ENCODE measurements at places on chromosomes 7 and 10.

GRCh38 chr10:4509405-4509804, 316.6 kb upstream of the AKR1E2 start:
- no peak for DNase-seq

- DNase-seq, result no peak
Measured at GRCh38 chr10:19431622-19432351, 383.2 kb downstream of the MALRD1 start.

DNA sequence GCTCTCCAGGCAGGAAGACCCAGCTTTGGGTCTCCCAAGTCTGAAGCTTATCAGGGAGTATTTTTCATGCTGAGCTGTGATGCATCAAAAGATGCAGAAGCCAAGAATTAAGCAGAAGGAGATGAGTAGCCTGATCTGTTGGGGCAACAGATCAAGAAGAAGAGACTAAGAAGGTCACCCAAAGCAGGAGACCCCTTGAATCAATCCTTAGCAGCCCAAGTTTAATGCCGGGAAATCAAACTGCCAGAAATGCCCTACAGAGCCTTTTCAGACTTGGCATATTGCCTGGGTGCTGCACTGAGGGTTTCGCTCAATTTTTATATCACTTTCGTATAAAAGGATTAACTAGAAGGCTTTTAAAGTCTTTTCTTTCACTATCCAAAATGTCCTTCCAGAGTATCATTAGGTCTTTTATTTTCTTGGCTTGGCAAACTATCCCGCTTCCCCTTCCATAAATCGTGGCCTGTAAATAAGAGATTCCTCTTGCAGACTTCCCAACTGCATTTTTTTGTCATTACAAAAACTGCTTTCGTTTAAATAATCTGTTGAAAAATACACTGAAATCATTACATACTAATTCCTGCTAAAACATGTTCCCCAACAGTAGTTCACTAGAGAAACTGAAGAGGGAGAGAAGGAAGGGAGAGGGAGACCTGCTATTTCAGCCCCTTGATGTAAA, 49.0 kb upstream of the STK17A start:
- DNase-seq, result no peak

DNA sequence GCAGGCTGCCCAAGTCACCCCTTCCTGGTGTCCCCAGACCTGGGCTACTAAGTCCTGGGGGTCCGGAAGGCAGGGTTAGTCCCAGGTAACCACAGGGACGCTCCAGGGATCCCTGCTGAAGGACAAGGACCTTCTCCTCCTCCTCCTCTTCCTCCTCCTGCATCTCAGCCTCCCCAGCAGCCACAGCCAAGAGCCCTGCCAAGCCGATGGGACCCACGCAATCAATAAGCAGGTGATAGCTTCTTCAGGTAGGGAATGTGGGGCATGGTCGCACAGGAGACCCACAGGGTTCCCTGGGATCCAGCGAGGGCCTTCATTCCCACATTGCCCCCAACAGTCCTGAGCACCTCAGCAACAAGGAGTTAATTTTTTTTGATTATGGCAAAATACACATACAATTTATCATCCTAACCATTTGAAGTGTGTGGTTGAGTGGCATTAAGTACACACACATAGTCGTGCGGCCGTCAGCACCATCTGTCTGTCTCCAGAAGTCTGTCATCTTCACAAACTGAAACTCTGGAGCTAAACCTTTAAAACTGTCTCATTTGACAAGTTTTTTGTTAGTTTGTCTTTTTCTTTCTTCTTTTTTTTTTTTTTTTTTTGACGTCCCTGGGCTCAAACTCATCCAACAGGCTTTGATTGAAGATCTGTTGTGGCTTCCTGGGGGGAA, 12.1 kb downstream of the CRYGN start:
- no peak for DNase-seq

- no peak for DNase-seq
Measured at GRCh38 chr7:2306688-2307087, 7.6 kb downstream of the SNX8 start.

All from endodermal cell (in vitro differentiated cells).